ENCODE measurements at places on chromosomes 2 and 18. TPM values are rescaled to one million over a fixed set of nuclear protein-coding genes. Genes with fewer than 3 reads are reported as not detected.

Gene ALPP
- not detected for total RNA-seq

DNA sequence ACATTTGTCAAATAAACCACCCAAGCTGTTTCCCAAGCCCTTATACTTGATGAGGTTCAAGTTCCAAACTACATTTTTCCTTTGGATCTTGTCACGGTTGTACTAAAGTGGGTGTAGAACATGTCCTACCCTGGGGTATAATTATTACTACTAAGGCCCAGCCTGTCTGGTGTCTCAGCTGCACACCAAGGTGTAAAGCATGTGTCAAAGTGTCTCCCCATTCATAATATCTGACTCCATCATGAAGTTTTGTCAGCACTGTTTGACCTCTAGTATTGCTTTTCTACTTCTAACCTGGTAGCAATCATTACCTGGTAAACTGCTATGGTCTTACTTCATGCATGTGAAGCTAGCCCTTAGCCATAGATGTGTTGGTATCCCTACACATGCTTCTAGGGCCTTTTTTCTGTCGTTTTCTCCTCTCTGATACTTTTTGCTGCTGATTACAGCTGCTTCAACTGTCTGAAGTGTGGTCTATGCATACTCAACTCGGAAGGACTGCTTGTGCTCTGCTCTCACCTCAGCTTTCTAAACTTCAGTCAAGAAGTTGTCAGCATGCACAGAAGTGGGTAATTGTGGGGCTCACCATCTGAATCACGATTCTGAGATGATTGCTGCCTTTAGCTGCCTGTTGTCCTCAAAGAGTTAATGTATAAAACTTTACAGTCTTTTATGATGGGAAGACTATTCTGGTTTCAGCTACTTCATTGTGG lies 445.7 kb upstream of the TRIB2 start:
- DNase-seq: no peak
- H3K27me3 ChIP-seq: no peaks in the 10 kb centered on the region
- peak overlapping the region; percentile 8 for H3K4me3 ChIP-seq
- no peaks in the 10 kb centered on the region for H3K36me3 ChIP-seq
- peaks cover 6% of the 10 kb centered on the region for H3K4me1 ChIP-seq

Gene KRTCAP3
- total RNA-seq: 11.5 TPM

Gene SIX3
- not detected for total RNA-seq

Gene ERMN
- 18.0 TPM for total RNA-seq

DNA sequence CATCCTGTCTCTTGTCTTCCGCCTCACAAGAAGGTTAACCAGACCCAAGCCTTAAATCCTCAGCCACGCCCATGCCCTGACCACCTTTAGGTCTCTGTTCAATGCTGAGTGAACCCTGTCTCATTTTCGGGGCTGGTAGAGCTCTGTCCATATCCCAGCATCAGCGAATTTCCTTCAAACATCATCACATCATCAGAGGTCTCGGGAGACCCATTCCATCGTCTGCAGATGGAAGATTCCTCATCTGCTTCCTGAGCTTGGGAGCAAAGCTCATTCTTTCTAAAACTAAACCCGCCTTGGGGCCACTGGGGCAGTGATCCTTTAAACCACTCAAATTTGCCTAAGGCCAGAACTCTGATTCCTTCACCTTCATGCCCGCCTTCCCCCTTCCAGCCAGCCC lies 173.7 kb downstream of the TTC32 start:
- no peaks in the 10 kb centered on the region for H3K27me3 ChIP-seq
- H3K36me3 ChIP-seq: no peaks in the 10 kb centered on the region
- no peaks in the 10 kb centered on the region for H3K4me1 ChIP-seq
- no peak for DNase-seq
- H3K4me3 ChIP-seq: no peak overlapping the region

DNA sequence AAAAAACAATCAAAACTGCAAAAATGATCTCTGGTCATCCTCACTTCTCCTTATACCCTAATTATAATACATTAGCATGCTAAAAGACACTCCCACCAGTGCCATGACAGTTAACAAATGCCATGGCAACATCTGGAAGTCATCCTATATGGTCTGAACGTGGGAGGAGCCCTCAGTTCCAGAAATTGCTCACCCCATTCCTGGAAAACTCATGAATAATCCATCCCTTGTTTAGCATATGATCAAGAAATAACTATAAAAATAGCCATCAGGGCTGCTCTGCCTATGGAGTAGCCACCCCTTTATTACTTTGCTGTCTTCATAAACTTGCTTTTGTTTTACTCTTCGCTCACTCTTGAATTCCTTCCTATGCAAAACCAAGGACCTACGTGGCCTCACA lies 5.7 kb upstream of the C2orf80 start:
- no peaks in the 10 kb centered on the region for H3K36me3 ChIP-seq
- H3K27me3 ChIP-seq: no peaks in the 10 kb centered on the region
- H3K4me3 ChIP-seq: no peak overlapping the region
- no peak for DNase-seq

DNA sequence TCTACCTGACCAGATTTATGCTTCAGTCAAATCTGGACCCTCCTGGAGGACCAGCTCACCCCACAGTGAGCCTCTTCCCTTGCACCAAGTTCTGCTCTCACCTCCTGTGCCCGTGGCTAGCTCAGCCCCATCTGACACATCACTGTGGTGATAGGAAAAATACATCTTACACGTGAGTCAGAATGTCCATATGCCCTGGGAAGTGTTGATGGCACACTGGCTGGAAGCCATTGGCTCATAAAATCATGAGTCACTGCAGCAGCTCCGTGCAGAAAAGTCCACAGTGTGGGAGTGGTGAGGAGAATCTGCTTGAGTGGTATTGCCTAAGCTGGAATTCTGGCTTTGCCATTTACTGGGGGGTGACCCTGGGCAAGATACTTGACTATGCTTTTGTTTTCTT lies 42.6 kb upstream of the RAPGEF4 start:
- H3K27ac ChIP-seq: no peak overlapping the region
- no peaks in the 10 kb centered on the region for H3K36me3 ChIP-seq
- no peak overlapping the region for H3K4me3 ChIP-seq

Gene APOB
- not detected for total RNA-seq

- H3K27me3 ChIP-seq: no peaks in the 10 kb centered on the region
- H3K4me3 ChIP-seq: no peak overlapping the region
- H3K4me1 ChIP-seq: no peaks in the 10 kb centered on the region
- DNase-seq: no peak
Observed at GRCh38 chr2:42916324-42916723, 123.9 kb upstream of the HAAO start.

Gene SPC25
- 0.17 TPM for total RNA-seq

GRCh38 chr2:69481421-69481820 lies 44.2 kb upstream of the NFU1 start:
- DNase-seq: no peak
- H3K36me3 ChIP-seq: peaks cover 75% of the 10 kb centered on the region
- H3K27me3 ChIP-seq: no peaks in the 10 kb centered on the region
- no peak overlapping the region for H3K4me3 ChIP-seq

Gene LONRF2
- 0.08 TPM for total RNA-seq

Gene DYNAP
- not detected for total RNA-seq

Gene PSTPIP2
- total RNA-seq: 6.0 TPM

Gene CDH7
- total RNA-seq: not detected

Gene ACKR3
- total RNA-seq: 0.74 TPM

Gene GLS
- 224 TPM for total RNA-seq

Gene DIPK1C
- not detected for total RNA-seq
